ENCODE measurements at places on chromosomes 5 and 9.

DNA sequence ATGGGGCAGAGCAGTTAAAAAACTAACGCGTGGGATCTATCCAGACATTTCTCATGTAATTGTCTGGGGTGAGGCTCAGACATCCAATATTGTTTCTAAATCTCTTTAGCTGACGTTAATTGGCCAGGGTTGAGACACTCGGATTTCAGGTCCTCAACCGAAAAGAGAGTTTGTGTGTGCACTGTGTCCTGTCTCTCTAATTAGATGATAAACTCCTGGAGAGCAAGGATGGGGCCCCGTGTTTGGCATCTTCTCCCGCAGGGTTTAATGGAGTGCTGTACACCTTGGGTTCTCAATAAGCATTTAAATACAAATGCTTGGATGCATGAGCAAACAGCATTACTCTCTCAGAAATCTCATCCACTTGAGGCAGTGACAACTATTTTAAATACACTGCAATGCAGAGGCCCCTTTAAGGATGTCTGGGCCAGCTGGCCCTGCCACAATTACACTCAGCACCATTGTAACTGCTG is 139.6 kb downstream of the MTX3 start:
- DNase-seq: no peak

GRCh38 chr5:141605523-141606277 is 13.1 kb downstream of the DIAPH1 start:
- DNase-seq: peak; percentile 42

- no peak for DNase-seq
These were observed 132.0 kb upstream of the FAM120A start for GRCh38 chr9:93319301-93319991.

GRCh38 chr5:132746954-132747615 is at the start of gene CCNI2:
Gene CCNI2 (plus strand): TSS chr5:132747426. CDS start chr5:132747496, 70 bp downstream.
- DNase-seq: peak; percentile 31

Data from stimulated activated CD4-positive, alpha-beta T cell treated with anti-CD3 and anti-CD28 coated beads, Interleukin-12 subunit alpha, Interleukin-12 subunit beta, amount 100 ng/mL, for 24 hours (primary cell).